ENCODE measurements at places on chromosomes 3 and 15.

DNA sequence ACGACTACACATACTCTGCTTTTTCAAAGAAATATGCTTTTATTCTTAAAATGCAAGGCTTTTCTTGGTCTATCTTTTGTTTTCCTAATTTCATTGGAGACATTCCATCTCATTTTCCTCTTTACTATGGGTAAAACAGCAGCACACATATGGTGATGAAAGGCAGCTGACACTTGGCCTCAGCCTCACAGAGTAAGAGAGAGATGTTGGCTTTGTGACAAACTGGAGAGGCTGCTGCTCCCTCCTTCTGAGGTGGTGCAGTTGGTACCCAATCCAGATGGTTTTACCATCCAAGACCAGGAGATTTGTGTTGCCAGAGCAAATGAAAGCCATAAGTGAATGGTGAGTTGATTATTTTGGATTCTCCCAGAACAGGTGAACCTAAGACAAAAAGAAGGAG, 13.2 kb upstream of the SLC2A2 start:
- DNase-seq = no peak

DNA sequence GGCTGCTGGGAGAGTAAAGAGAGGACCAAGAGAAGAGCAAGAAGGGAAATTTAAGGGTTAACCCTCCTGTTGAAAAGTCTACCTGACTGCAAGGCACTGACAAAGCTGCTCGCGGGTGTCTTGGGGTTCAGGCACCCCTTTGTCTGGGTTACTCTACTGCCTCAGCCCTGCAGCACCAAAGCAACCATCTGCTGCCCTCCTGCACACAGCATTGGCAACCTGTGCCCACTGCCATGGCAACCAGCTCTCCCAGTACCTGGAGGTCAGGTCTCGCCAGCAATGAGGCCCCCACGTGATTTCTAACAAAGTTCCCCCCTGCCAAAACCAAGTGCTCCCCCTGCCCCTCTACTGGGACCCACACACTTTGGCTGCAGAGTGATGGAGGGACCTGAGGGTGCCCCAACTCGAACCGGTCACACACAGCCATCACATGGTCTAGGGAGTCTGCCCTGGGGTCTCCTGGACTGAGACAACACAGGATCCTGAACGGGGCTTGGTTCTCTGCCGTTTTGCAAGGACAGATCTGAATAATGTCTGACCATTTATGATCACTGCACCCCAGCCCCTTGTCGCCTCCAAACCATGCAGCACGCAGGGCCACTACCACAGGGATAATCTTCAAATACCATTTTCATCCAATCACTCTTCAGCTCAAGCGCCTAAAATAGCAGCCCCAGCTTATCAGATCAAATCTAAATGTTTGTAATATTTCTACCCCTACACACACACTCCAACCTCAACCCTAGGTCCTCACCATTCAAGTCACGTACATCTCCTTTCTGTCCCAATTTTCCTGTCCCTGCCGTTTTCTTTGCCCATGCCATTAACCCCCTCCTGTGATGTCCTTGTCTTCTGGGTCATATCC, 50.7 kb downstream of the ADCY5 start:
- no peak for DNase-seq

DNA sequence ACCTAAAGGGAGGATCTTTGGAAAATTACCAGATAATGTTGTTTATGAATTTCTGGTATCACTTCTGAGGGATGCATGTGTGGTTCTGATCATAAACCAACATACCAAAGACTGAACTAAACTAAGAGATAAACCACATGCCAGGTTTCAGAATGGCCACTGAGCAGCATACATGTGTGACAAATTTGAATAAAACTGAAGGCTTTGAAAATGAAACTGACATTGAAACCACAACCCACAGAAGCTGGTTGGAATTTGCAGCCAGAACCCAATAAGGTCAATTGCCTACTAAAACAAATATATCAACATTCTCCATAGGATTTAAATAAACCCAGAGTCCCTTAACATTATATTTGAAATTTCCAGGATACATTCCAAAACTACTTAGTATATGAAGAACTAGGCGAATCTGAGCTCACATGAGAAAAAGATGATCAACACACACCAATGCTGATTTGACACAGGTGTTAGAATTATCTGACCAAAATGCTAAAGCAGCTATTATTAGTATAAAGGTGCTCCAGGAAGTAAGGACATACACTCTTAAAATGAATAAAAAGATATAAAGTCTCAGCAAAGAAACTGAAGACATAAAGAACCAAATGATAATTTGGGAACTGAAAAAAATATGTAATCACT, 125.0 kb downstream of the ZNF280D start:
- DNase-seq = no peak

- no peak for DNase-seq
Observed at GRCh38 chr3:108983051-108983450, 29.4 kb upstream of the GUCA1C start.

- no peak for DNase-seq
Observed at GRCh38 chr3:194130807-194131589, 5.0 kb upstream of the HES1 start.

GRCh38 chr15:72923289-72923688, 129.0 kb upstream of the NEO1 start:
- peak; percentile 56 for DNase-seq

- DNase-seq = no peak
Observed at GRCh38 chr3:74532446-74532845, 82.0 kb downstream of the CNTN3 start.

GRCh38 chr3:194100856-194101390, 35.0 kb upstream of the HES1 start:
- no peak for DNase-seq

DNA sequence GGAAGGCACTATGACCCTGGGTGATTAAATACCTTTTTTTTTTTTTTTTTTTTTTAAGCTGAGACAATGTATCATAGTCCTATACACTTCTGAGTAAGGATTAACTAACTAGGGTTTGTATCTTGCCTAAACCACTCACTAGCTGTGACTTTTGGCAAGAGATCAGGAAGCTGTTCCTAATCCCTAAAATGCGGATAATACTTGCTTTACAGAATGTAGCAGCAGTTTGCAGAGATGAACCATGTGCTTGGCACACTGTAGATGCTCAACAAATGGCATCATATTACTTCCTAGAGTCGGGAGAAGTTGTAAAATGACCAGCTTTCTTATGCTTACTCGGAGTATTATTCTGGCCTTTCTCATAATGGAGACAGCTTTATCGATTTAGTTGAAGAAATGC, 25.6 kb upstream of the PYGO1 start:
- no peak for DNase-seq

DNA sequence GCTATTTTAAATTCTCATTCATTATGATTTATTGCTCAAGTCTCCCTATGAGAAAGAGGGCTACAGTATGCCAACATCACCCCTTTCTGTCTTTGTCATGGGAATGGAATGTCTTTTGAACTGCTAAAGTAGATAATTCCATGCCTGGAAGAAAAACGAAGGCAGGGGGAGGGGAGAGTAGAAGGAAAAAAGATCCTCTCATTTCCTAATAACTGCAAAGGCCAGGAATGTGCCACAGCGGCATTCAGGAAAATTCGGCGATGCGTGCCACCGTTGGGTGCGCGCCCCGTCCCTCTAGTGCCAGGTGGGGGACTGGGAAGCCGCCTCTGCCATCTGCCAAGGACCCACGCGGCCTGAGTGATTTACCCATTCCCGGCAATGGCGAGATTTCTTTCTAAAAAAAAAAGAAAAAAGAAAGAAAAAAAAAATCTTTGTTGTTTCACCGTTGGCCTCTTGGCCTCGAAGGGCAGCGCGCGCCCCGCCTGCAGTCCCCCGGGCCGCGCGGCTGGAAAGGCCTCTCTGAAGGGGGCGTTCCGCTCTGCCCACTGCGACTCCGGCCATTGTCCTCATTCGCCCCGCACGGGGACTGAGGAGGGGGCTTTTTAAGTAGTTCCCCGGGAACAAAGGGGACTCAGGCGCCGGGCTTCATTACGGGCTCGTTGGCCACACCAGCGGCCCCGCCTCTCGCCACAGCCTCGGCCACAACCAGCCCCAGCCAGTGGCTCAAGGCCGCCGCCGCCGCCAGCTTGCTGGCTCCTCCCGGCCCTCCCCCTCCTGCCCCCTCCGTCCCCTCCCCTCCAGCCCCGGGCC, 54.5 kb downstream of the CPN2 start:
- DNase-seq = no peak

GRCh38 chr15:90234096-90234988, at the start of gene GDPGP1:
GDPGP1 (plus strand) TSS chr15:90234209; CDS start chr15:90240909, 6,700 bp downstream.
- DNase-seq = no peak

GRCh38 chr3:19159966-19160635, 11.8 kb downstream of the KCNH8 start:
- no peak for DNase-seq

DNA sequence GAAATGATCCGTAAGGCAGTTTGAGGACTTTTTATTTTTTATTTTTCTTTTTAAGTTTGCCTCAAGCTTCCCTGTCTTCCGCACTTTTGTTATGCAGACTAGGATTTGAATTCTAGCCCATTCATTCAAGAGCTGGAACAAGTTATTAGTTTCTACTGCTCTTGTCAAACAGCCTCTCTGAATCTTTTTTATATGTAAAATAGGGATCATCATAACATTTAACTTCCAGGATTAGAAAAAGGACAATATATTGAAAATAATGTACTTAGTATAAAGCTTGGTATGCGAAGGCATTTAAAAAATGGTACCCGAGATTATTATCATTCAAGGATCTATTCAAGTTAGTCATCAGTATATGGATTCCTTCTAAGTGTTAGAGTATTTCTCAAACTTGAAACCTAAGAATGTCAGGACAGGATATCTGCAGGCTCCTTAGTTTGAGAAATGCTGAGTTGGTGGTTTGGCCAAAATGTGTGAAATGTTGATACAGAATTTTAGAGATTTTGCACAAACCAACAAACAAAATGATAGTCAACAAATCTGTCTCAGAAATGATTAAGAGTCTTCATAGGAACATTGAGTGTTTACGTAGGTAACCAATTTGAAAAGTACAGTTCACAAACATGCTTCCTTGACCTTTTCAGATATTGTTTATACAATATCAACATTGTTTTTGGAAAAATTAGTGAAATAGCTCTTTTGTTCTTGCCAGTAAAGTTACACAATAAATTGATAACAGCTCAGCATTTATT, 40.5 kb upstream of the IGSF10 start:
- DNase-seq = no peak

DNA sequence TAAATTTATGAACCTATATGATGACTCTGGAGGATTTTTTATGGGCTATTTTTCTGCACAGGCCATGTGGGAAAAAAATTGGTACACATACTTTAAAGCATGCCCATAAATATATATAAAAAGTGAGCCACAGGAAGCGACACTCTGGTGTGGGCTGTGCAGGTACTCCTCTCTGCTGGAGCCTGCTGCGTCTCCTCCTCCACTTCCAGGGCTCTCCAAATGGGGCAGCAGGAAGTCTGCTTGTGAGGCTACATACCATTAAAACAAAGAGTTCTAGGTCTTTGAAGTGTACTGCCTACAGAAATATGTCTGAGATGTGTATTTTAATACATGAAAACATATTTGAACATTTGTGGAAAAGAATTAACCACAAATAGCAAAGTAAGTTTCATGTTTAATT, 135.1 kb downstream of the CTNNB1 start:
- no peak for DNase-seq

All from H1 (cell line).